ENCODE measurements at places on chromosomes 4 and X.

GRCh38 chrX:25156323-25156722 is 140.6 kb upstream of the ARX start:
- no peak for DNase-seq

GRCh38 chrX:340641-341423 is 22.2 kb upstream of the GTPBP6 start:
- no peak for DNase-seq

GRCh38 chr4:7189066-7189465 is 3.3 kb upstream of the SORCS2 start:
- DNase-seq = no peak

DNA sequence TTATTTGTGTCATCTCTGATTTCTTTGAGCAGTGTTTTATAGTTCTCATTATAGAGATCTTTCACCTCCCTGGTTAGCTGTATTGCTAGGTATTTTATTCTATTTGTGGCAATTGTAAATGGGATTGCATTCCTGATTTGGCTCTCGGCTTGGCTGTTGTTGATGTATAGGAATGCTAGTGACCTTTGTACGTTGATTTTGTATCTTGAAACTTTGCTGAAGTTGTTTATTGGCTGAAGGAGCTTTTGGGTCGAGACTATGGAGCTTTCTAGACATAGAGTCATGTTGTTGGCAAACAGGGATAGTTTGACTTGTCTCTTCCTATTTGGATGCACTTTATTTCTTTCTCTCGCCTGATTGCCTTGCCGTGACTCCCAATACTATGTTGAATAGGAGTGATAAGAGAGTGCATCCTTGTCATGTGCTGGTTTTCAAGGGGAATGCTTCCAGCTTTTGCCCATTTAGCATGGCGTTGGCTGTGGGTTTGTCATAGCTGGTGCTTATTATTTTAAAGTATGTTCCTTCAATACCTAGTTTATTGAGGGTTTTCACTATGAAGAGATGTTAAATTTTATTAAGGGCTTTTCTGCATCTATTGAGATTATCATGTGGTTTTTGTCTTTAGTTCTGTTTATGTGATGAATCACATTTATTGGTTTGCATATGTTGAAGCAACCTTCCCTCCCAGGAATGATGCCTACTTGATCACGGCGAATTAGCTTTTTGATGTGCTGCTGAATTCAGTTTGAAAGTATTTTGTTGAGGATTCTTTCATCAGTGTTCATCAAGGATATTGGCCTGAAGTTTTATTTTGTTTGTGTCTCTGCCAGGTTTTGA is 72.7 kb upstream of the BOD1L1 start:
- DNase-seq = peak; percentile 87

- peak; percentile 37 for DNase-seq
Observed at GRCh38 chr4:27791640-27792039, 931.0 kb downstream of the STIM2 start.

- no peak for DNase-seq
Observed at GRCh38 chrX:38154818-38155217, 65.9 kb downstream of the SRPX start.

- DNase-seq = peak; percentile 35
Observed at GRCh38 chr4:176444741-176445140, 125.0 kb downstream of the SPCS3 start.

- no peak for DNase-seq
Observed at GRCh38 chrX:15059474-15059873, 186.3 kb downstream of the MOSPD2 start.

GRCh38 chr4:143558823-143559756 is 45.6 kb downstream of the SMARCA5 start:
- DNase-seq = no peak

DNA sequence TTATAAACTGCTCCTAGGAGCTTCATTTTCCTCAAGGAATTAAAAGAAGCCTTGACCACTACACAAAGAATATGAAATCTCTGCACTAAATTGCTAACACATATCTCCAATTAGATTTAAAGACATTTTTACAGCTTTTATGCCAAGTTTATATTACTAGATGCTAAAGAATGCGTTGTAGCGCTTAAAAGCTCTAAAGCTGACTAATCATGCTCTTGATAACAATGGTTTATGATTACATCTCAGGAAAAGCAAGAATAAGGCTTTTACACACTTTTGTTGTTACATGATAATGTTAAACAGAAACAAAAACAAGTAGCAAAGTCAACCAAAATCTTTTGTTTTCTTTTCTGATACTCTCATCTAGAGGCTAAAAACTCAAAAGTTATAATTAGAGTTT is 44.7 kb downstream of the SLC10A7 start:
- DNase-seq = no peak

DNA sequence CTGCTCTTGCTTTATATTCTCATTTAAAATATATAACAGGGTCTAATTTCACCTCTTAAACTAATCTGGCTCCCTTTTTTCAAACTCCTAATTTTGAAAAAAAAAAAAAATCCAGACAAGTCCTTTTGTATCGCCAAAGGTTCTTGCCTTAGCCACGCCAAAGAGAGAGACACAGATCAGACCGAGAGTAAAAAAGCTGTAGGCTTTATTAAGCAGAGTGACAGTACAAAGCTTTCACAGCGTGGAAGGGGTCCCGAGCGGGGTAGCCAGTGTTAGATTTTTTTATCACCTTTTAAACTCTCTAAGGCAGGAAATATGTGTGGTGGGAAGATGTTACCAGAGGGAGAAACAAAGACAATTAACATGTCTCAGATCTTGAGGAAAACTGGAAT is 54.1 kb downstream of the PAGE2 start:
- no peak for DNase-seq

- no peak for DNase-seq
Observed at GRCh38 chr4:79875344-79875899, 197.6 kb downstream of the ANTXR2 start.

GRCh38 chr4:105714071-105714521 is 5.5 kb downstream of the GSTCD start:
- no peak for DNase-seq

- DNase-seq = peak; percentile 73
Observed at GRCh38 chrX:9530848-9531274, 66.0 kb downstream of the TBL1X start.

DNA sequence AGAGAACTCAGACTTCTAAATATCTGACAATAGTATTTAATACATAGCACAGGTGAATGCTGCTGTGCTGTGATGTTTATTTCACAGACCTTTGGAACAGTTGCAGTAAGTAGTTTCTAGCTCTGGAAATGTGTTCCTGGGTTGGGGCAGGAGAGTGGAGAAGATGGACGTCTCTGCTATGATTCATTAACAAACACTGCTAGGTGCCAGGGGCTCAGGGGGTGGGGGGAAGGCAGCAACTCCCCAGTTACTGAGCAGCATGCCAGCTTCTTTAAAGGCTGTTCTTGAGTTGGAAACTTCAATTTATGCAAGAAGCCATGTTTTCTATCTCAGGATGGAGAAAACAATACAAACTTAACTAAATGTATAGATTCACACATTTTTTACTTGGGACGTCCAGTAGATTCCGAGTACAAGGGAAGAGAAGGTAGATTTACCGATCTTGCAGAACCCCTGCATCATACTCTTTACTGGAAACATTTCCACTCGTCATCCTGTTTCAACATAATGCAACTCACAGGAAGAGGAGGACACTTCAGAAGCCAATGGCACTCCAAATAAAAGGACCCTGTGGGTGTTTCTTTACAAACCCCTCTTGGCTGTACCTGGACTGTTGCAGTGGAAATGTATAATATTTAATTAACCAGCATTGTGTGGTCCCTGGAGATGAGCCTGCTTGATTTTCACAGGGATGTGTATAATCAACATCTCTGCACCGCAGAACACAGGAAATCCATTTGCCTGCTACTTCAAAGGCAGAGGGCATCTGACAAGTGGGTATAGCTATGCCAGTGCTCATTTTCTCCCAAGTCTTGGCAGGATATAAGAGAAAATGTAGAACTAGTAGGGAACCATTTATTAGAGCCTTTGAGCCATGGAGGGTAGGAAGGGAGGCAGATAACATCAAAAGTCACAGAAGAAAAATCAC is 171.4 kb downstream of the SH3KBP1 start:
- no peak for DNase-seq

- peak; percentile 58 for DNase-seq
Observed at GRCh38 chr4:124713185-124713592, 657 bp upstream of the ANKRD50 start.
